Activated naive CD4-positive, alpha-beta T cell treated with anti-CD3 and anti-CD28 coated beads, Interleukin-2, amount 10 ng/mL, durations not matched to agents 7 days and 5 days (primary cell): ENCODE measurements at places on chromosomes 3 and 15.

DNA sequence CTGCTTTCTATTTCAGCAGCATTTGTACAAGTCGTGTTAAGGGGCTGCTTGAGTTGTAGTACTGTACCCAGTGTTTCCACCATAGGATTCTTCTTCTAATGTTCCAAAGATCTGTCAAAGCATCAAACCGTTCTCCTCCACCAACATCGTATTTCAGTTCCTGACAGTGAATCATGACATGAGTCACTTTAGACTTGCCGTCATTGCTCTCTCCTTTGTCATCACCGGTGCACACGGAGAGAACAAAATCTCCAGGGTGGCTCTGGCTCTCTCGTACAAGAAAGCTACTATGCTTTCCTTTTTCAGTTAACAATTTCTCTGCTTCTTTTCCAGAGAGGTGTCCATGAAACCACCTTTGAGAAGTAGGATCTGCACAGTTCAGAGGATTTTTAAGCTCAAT, 270.9 kb upstream of the CCDC54 start:
- no peaks in the 10 kb centered on the region for H3K4me1 ChIP-seq
- H3K4me3 ChIP-seq = no peak overlapping the region
- H3K27me3 ChIP-seq = no peaks in the 10 kb centered on the region
- no peak for DNase-seq
- no peak overlapping the region for H3K27ac ChIP-seq

GRCh38 chr3:59304296-59304695, 254.5 kb upstream of the CFAP20DC start:
- H3K27me3 ChIP-seq = peaks cover 3% of the 10 kb centered on the region
- H3K4me3 ChIP-seq = no peak overlapping the region
- peaks cover 6% of the 10 kb centered on the region for H3K4me1 ChIP-seq
- no peak overlapping the region for H3K27ac ChIP-seq

GRCh38 chr3:37765591-37766488, 95.8 kb upstream of the CTDSPL start:
- H3K4me3 ChIP-seq = no peak overlapping the region
- DNase-seq = no peak
- H3K36me3 ChIP-seq = no peaks in the 10 kb centered on the region
- H3K27me3 ChIP-seq = peaks cover 24% of the 10 kb centered on the region
- no peak overlapping the region for H3K27ac ChIP-seq

- peaks cover 5% of the 10 kb centered on the region for H3K27me3 ChIP-seq
- H3K4me1 ChIP-seq = no peaks in the 10 kb centered on the region
- no peaks in the 10 kb centered on the region for H3K36me3 ChIP-seq
- H3K27ac ChIP-seq = no peak overlapping the region
- no peak for DNase-seq
Measured at GRCh38 chr3:160781402-160781801, 25.4 kb downstream of the PPM1L start.

DNA sequence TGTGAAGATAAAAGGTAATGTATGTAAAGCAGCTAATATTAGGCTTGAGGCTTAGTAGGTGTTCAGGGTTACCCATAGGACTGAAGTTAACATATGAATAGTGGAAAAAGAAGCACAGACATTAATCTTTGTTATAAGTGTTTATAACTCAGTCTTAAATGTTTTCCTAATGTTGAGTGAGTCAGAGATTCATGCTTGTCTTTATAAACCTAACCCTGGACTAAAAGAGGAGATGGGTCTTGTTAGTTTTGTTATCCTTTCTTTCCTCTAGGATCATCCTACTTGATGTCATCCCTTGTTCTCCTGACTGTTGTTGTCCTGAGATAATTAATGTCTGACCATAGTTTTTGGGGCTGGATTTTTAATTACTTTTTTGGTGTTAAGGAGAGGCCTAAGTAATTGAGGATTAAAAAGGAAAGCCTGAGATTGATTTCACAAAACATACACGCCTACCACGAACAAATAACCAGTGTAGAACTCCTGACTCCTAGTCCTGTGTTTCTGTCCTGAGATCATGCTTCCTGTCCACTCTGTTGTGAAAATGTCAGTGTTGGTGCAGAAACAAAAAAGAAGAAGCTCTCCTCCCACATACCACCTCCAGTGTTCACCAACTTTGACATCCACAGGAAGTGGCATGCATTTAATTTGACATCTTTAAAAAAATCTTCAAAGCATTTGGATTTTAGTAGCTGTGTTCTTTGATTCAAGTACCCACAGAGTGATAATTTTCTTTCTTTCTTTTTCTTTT, 8.4 kb downstream of the MITF start:
- H3K4me3 ChIP-seq = no peak overlapping the region
- DNase-seq = no peak
- H3K4me1 ChIP-seq = no peaks in the 10 kb centered on the region
- no peaks in the 10 kb centered on the region for H3K36me3 ChIP-seq

- H3K27me3 ChIP-seq = no peaks in the 10 kb centered on the region
- no peak overlapping the region for H3K4me3 ChIP-seq
- no peaks in the 10 kb centered on the region for H3K36me3 ChIP-seq
- no peak for DNase-seq
- no peaks in the 10 kb centered on the region for H3K4me1 ChIP-seq
Measured at GRCh38 chr3:148101061-148101460, 596.6 kb upstream of the AGTR1 start.

- H3K4me3 ChIP-seq = no peak overlapping the region
- no peaks in the 10 kb centered on the region for H3K4me1 ChIP-seq
- no peak overlapping the region for H3K27ac ChIP-seq
- H3K36me3 ChIP-seq = no peaks in the 10 kb centered on the region
- DNase-seq = no peak
Measured at GRCh38 chr15:33115191-33115861, 79.2 kb downstream of the FMN1 start.

- H3K27me3 ChIP-seq = no peaks in the 10 kb centered on the region
- H3K4me1 ChIP-seq = peaks cover 37% of the 10 kb centered on the region
Measured at GRCh38 chr3:4928277-4928789, 50.9 kb upstream of the BHLHE40 start.

GRCh38 chr15:90358124-90359033, 6.3 kb downstream of the ZNF774 start:
- no peak for DNase-seq
- H3K36me3 ChIP-seq = no peaks in the 10 kb centered on the region
- peaks cover 3% of the 10 kb centered on the region for H3K27me3 ChIP-seq
- H3K27ac ChIP-seq = no peak overlapping the region

DNA sequence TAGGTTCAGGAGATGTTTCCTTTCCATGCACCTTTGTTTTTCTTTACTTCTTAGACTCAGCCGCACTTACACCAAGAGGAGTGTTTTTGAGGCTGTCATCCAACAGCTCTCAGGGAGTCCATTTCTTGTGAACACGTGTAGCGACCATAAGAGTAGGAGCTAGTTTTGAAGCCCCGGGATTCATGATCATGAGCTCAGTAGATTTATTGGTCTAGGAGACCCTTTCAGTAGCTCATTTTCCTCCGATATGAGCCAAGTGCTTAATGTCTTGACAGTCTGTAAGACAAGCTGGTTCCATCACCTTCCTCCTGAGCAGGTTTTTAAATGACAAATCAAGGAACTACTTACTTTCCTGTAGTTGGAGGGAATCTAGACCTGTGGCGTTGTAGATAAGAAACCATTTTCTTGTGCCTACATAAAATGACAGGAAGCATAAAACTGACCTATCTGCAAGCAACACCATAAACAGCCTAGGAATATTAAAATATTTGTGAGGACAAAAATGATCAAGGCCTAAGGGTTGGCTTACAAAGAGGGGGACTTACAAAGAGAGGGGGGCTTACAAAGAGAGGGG, 172.6 kb upstream of the BHLHE40 start:
- DNase-seq = no peak
- no peaks in the 10 kb centered on the region for H3K27me3 ChIP-seq

DNA sequence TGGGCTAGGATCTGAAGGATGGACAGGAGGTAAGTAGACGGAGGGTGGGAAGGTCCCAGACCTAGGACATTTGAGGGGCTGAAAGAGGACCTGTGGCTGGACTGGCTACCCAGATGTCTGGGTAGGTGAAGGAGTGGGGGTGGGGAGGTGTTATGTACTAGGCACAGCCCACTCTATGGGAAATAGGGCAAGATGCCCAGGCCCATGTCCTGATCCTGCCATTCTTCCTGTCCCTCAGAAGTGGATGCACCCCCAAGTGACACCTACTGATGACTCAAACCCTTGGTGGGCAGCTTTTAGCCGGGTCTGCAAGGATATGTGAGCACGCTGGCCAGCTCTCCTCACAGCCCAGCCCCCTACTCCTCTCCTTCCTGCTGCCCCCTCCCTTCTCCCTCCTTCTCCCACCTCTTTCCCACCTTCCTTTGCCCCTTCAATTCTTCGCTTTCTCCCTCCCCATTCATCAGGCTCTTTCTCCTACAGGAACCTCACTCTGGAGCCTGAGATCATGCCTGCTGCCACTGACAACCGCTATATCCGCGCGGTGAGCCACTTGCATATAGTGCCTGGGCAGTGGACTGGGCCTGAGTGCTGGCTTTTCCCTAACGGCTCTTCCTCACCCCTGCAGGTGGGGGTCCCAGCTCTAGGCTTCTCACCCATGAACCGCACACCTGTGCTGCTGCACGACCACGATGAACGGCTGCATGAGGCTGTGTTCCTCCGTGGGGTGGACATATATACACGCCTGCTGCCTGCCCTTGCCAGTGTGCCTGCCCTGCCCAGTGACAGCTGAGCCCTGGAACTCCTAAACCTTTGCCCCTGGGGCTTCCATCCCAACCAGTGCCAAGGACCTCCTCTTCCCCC, 5.2 kb downstream of the ACY1 start:
- peaks cover 19% of the 10 kb centered on the region for H3K36me3 ChIP-seq
- H3K4me1 ChIP-seq = peaks cover 24% of the 10 kb centered on the region
- no peak for DNase-seq
- no peak overlapping the region for H3K4me3 ChIP-seq

GRCh38 chr3:32457971-32458471, 44.6 kb downstream of the CMTM6 start:
- H3K27ac ChIP-seq = peak overlapping the region; percentile 94
- H3K4me1 ChIP-seq = peaks cover 35% of the 10 kb centered on the region
- H3K4me3 ChIP-seq = peak overlapping the region; percentile 55
- peaks cover 27% of the 10 kb centered on the region for H3K36me3 ChIP-seq
- peak; percentile 75 for DNase-seq
- no peaks in the 10 kb centered on the region for H3K27me3 ChIP-seq

GRCh38 chr15:94234300-94234699, 2.9 kb downstream of the MCTP2 start:
- H3K27ac ChIP-seq = no peak overlapping the region
- peaks cover 3% of the 10 kb centered on the region for H3K27me3 ChIP-seq
- peaks cover 62% of the 10 kb centered on the region for H3K4me1 ChIP-seq
- peaks cover 8% of the 10 kb centered on the region for H3K36me3 ChIP-seq
- DNase-seq = no peak

DNA sequence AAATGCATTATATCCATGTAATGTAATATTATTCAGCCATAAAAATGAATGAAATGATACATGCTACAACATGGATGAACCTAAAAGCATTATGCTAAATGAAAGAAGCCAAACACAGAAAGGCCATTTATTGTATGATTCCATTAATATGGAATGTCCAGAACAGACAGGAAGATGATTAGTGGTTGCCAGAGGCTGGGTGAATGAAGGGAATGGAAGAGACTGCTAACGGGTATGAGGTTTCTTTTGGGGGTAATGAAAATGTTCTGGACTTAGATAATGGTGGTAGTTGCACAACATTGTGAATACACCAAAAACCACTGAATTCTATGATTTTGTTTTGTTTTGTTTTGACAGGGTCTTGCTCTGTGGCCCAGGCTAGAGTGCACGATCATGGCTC, 61.6 kb upstream of the MAP4 start:
- no peak overlapping the region for H3K27ac ChIP-seq
- peaks cover 4% of the 10 kb centered on the region for H3K4me1 ChIP-seq
- H3K4me3 ChIP-seq = no peak overlapping the region
- H3K36me3 ChIP-seq = peaks cover 7% of the 10 kb centered on the region
- no peaks in the 10 kb centered on the region for H3K27me3 ChIP-seq
- no peak for DNase-seq

DNA sequence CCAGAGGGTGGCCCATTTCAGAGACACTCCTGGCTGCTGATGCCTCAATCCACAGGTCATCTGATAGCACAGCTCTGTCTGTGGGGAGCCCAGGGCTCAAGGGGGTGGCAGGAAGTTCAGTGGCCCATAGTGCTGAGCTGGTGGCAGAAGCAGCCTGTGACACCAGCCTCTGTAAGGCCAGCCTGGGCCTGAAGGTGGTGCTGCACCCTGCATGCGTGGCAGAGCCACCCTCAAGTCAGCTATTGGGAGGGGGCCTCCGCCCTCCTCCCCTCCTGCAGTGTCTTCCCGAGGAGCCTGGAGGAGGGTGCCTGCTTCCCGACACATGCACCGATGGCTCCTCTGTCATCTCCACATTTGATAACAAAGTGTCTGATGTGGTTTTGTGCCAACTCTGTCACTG, 3.0 kb downstream of the PLA1A start:
- H3K27ac ChIP-seq = no peak overlapping the region
- peak; percentile 31 for DNase-seq
- no peaks in the 10 kb centered on the region for H3K36me3 ChIP-seq

- H3K4me3 ChIP-seq = no peak overlapping the region
- no peaks in the 10 kb centered on the region for H3K4me1 ChIP-seq
Measured at GRCh38 chr3:169204751-169205150, 458.8 kb downstream of the MECOM start.

DNA sequence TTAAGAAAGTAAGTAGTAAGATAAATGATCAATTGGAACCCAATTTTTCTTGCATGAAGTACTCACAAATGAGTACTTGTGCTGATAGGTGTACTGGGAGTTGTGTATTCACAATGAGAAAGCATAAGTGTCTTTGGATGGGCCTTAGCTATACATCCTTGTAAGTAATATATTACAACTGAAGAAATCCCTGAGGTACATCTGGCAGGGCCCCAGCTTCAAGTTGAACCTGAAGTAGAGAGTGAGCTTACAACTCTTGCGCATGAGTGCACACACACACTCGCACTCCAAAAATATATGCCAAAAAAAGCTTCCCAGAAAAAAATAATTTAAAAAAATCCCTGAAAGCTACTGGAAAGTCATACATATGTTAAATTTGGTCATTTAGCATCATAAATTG, 222.5 kb downstream of the ROBO2 start:
- H3K27me3 ChIP-seq = no peaks in the 10 kb centered on the region
- no peaks in the 10 kb centered on the region for H3K4me1 ChIP-seq
- H3K27ac ChIP-seq = no peak overlapping the region
- no peaks in the 10 kb centered on the region for H3K36me3 ChIP-seq
- no peak for DNase-seq
- no peak overlapping the region for H3K4me3 ChIP-seq

- DNase-seq = no peak
- no peak overlapping the region for H3K4me3 ChIP-seq
- H3K27ac ChIP-seq = no peak overlapping the region
- no peaks in the 10 kb centered on the region for H3K27me3 ChIP-seq
- H3K4me1 ChIP-seq = no peaks in the 10 kb centered on the region
- peaks cover 60% of the 10 kb centered on the region for H3K36me3 ChIP-seq
Measured at GRCh38 chr15:44654858-44655257, 8.6 kb downstream of the SPG11 start.

GRCh38 chr3:8519774-8520448, 18.3 kb downstream of the LMCD1 start:
- no peaks in the 10 kb centered on the region for H3K4me1 ChIP-seq
- DNase-seq = no peak
- H3K4me3 ChIP-seq = no peak overlapping the region
- no peak overlapping the region for H3K27ac ChIP-seq
- H3K36me3 ChIP-seq = no peaks in the 10 kb centered on the region
